ENCODE measurements at places on chromosomes 5 and 9. TPM values are rescaled to one million over a fixed set of nuclear protein-coding genes. Genes with fewer than 3 reads are reported as not detected.

- H3K36me3 ChIP-seq = no peaks in the 10 kb centered on the region
- H3K4me1 ChIP-seq = no peaks in the 10 kb centered on the region
- DNase-seq = no peak
- no peak overlapping the region for H3K27ac ChIP-seq
Measured at GRCh38 chr5:7762267-7762666, 88.7 kb downstream of the CFAP90 start.

- no peaks in the 10 kb centered on the region for H3K27me3 ChIP-seq
- no peak overlapping the region for H3K27ac ChIP-seq
- peaks cover 28% of the 10 kb centered on the region for H3K4me1 ChIP-seq
- no peaks in the 10 kb centered on the region for H3K36me3 ChIP-seq
- DNase-seq = no peak
- no peak overlapping the region for H3K4me3 ChIP-seq
Measured at GRCh38 chr9:37999588-38000189, 69.3 kb downstream of the SHB start.

- DNase-seq = no peak
- no peak overlapping the region for H3K27ac ChIP-seq
- H3K27me3 ChIP-seq = no peaks in the 10 kb centered on the region
- H3K4me3 ChIP-seq = no peak overlapping the region
- no peaks in the 10 kb centered on the region for H3K4me1 ChIP-seq
Measured at GRCh38 chr9:108119530-108120113, 630.1 kb upstream of the KLF4 start.

GRCh38 chr5:78518365-78519197 is 130.0 kb downstream of the LHFPL2 start:
- no peaks in the 10 kb centered on the region for H3K36me3 ChIP-seq
- H3K4me3 ChIP-seq = no peak overlapping the region
- H3K4me1 ChIP-seq = no peaks in the 10 kb centered on the region
- DNase-seq = no peak
- H3K27me3 ChIP-seq = peaks cover 37% of the 10 kb centered on the region
- H3K27ac ChIP-seq = no peak overlapping the region

DNA sequence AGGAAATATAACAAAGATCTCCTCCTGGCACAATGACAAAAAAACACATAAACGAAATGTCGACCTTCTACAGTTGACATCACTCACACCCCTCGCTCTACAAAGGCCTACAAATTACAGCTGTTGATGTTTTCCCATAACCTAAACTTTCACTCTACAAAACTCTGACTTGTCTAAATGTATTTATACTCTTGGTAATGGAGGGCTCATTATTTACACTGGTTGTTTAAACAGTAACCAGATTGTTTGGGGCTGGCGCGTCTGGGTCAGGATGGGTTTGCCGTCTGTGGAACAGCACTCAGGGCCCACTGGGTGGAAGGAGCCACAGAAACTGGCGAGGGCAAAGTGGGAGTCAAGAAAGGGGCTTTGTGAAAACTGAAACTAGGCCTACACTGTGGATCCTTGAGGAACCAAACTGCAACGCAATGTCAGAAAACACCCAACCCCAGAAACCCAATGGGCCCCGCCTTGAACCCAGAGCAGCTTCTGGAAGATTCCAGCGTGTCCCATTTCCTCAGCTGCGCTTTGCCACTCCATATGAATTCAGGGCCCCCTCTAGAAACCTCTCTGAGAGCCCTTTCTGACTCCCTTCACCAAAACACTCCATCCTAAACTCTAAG is 136.7 kb downstream of the ROR2 start:
- DNase-seq = no peak
- no peak overlapping the region for H3K4me3 ChIP-seq
- no peaks in the 10 kb centered on the region for H3K4me1 ChIP-seq
- no peak overlapping the region for H3K27ac ChIP-seq

DNA sequence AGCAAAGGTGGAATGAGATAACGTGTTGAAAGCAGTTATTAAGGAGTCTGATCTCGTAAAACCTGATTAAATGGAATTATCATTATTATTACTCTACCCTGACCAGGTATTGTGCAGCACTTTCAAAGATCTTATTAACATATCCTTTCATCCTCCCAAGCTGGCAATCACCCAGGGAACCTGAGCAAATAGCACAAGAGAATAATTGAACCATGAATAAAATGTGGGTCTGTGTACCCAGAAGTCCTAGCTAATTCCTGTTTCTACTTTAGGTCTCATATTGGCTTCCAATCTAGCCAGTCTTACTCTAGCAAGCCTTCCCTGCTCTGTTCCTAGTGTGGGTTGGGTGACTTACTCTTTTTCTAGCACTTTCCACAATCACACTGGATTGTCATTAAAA is 162.2 kb upstream of the STK32A start:
- no peaks in the 10 kb centered on the region for H3K36me3 ChIP-seq
- H3K27ac ChIP-seq = no peak overlapping the region
- H3K27me3 ChIP-seq = peaks cover 8% of the 10 kb centered on the region
- H3K4me3 ChIP-seq = no peak overlapping the region

DNA sequence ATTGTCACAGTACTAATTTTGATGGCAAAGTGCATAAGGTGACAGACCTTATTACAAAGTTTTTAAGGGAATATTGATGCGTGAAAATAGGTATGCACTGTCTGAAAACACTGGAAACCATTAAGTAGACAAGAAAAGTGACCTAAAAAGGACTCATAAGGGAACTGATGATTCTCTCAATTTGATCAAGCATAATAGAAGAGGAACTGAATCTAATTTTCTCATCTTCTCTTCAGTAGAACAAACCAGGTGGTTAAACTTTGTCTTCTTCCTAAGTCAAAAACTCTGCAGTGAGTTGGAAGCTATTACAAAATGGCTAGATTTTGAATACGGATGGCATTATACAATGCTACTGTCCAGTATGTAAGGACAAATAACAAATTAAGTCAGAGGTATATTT is 53.4 kb downstream of the RNF145 start:
- peaks cover 38% of the 10 kb centered on the region for H3K4me1 ChIP-seq
- peaks cover 33% of the 10 kb centered on the region for H3K36me3 ChIP-seq
- H3K27ac ChIP-seq = no peak overlapping the region
- no peaks in the 10 kb centered on the region for H3K27me3 ChIP-seq

GRCh38 chr5:116572350-116573278 is 2.0 kb downstream of the SEMA6A start:
- H3K27me3 ChIP-seq = peaks cover 68% of the 10 kb centered on the region
- H3K4me1 ChIP-seq = peaks cover 27% of the 10 kb centered on the region
- H3K36me3 ChIP-seq = no peaks in the 10 kb centered on the region
- no peak for DNase-seq
- H3K4me3 ChIP-seq = no peak overlapping the region

DDX4 gene
- total RNA-seq = not detected

PDZD2 gene
- total RNA-seq = not detected

AK8 gene
- total RNA-seq = not detected

All from activated CD8-positive, alpha-beta T cell treated with anti-CD3 and anti-CD28 coated beads for 36 hours (primary cell).